ENCODE measurements at places on chromosomes 7 and 10. TPM values are rescaled to one million over a fixed set of nuclear protein-coding genes. Genes with fewer than 3 reads are reported as not detected.

- no peak for DNase-seq
Observed at GRCh38 chr7:37310327-37311080, 138.2 kb downstream of the ELMO1 start.

DNA sequence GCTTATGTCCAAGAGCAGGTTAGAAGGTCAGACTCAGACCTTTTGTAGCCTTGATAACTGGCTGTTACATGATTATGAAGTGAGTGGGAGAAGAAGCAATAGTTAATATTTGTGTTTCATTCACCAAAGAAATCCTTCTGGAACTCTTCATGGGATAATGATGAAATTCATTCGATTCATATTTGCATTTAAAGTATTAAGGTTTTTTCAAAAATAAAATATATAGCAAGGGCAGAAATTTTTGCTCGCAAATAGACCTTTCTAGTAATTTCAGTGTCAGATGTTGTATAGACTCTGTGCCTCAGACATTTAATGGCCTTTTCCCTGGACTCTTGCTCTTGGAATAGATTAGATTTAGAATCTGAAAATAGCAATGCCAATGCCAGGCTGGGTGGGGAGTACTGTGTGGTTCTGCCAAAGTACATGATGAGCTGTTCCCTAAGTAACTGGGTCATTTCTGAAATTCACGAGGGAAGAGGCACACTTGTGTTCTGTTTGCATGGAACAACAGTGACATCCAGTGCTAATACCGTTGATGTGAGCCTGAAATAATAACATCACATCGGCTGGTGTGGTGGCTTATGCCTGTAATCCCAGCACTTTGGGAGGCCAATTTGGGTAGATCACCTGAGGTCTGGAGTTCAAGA lies 119.2 kb downstream of the MBL2 start:
- no peak for DNase-seq

GRCh38 chr10:62582101-62582705 lies 208.0 kb downstream of the ZNF365 start:
- no peak for DNase-seq

DNA sequence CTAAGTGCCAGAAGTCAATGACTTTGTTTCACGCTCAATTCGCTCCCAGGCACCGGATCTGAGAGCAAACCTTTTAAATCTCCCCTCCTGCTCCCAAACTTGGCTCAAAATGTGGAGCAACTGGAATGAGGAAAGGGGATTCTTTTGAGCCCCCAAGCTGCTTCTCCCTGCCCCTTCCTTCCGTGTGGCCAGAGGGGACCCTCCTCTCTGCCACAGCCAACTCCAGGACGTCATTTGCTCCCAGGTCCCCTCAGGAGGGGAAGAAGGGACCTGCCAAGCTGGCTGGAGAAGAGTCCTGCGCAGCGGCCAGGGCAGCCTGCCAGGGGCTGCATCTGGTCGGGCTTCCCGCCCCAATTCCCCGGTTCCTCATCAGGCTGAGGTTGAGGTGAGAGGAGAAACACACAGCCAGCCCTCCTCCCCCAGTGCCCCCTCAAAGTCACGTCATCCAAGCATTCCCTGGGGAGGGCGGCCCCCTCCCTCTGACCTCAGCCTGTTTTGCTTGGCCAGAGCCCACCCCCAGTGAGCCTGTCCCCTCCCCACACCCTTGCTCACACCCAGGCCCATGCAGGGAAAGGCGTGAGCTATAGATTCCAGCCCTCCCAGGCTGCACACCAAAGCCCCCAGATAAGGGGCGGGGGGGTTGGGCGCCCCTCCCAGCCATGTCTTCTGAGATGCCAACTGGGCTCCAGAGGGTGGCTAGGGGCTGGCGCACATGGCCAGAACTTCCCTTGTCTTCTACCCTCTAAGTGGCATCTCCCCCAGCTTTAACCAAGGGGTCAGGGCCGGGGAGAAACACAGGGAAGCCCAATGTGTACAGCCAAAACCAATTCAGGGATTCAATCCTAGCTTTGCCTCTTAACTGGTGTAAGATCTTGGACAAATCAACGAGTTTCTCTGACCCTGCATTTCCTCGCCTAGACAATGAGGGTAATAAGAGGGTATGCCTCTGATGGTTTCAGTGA lies 35.0 kb downstream of the SH3PXD2A start:
- peak; percentile 50 for DNase-seq

DNA sequence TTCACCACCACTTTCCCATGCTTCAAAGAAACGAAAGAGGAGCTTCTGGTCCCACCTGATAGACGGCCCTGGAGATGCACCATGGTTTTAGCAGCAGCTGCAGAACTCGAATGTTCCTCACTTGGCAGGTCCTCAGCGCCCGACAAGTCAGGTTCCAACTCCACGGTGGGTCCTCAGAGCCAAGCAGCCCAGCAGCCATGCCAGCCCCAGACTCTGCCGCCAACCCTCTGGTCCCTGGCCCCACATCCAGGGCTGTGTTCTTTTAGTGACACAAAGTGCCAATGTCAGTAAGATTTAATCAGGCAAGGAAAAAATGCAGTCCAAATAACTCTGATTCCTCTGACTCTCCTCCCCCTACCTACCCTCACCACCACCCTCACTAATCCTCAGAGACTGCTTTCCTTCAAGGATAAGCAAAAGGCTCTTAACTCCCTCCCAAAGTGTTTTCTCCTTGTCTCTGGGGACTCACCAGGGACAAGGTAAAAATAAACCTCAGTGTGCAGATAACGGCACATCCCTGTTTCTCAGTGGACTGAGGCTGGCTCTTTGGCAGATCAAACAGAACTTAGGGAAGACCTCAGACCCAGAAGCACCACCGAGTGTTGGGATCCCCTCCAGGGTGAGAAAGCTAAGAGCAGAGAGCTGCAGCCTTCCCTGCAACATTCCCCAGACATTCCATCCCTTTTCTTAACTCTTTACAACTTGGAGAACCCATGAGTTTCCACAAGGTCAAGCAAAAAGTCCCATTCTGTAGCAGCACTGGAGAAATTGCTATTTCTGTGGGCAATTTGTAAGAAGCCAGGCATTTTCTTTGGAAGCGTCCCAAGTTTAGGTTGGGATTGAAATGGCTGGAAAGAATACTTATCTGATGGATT lies 358.9 kb downstream of the FRMD4A start:
- DNase-seq, result no peak

DNA sequence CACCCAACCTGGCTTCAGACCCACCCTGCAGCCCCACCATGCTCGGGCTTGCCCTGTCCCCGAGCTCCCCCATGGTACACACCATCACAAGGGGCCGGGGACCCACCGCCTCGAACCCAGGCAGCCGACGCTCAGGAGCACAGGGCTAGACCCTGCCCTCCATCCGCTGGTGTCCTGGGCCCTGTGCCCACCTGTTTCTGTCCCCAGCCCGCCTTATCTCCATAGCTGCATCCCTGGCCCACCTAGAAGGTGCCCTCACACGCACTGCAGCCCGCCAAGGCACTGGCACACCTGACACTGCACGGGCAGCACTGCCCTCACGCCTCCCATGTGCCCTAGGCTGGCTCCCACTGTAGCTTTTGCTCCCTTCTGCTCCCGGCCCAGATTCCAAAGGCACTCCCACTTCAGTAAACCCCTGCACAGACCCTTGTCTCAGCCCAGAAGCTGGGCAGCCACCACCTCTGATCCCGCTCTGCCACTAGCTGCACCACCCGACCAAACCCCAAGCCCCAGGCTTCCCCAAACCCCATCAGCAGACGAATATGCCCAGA lies 17.1 kb downstream of the YKT6 start:
- DNase-seq, result no peak

DNA sequence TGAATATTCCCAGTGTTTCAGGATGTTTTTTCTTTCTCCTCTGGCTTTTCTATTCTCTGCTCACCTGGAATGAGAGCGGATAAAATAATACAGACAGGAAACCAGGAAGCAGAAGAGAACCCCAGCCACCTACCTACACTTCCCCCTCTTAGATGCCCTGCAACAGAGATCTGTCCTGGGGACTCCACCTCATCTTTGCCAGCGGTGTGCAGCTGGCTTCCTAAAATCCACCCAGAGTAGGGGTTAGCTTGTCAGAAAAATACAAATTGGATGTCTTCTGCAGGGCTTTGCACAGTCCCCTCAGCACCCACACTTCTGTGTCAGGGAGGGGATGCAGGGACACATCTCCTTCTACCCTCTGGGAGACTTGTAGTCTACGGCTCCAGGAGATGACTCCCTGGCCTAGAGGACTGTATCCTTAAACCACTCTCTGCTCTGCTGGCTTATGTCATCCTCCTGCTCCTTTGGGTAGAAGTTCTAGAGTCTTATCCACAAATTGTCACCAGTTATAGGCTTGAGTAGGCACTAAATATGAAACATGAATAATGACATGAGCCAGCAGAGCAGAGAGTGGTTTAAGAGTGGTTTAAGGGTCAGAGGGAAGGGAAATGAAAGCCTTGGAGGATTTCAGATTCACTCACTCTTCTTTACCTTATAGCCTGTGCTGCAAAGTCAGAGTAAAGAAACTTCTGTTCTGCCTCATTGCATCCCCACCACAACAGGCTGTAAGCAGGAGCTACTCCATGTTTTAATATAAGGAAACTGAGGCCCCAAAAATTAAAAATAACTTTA lies 749.4 kb downstream of the AUTS2 start:
- no peak for DNase-seq

MRC1 gene
- 19.5 TPM for total RNA-seq

GPNMB gene
- total RNA-seq, result 17.5 TPM
